ENCODE measurements at places on chromosomes 7 and 10.

GRCh38 chr7:98133621-98134303 is 27.1 kb downstream of the LMTK2 start:
- no peak for DNase-seq

- no peak for DNase-seq
Observed at GRCh38 chr7:51850126-51850525, 533.5 kb upstream of the COBL start.

GRCh38 chr7:33452805-33453502 is 323.6 kb downstream of the BBS9 start:
- no peak for DNase-seq

GRCh38 chr10:28903063-28903462 is 225.7 kb downstream of the BAMBI start:
- no peak for DNase-seq

GRCh38 chr7:150937848-150938561 is 40.1 kb downstream of the KCNH2 start:
- DNase-seq: no peak

- DNase-seq: no peak
Observed at GRCh38 chr7:131726686-131727085, 170.3 kb upstream of the PODXL start.

DNA sequence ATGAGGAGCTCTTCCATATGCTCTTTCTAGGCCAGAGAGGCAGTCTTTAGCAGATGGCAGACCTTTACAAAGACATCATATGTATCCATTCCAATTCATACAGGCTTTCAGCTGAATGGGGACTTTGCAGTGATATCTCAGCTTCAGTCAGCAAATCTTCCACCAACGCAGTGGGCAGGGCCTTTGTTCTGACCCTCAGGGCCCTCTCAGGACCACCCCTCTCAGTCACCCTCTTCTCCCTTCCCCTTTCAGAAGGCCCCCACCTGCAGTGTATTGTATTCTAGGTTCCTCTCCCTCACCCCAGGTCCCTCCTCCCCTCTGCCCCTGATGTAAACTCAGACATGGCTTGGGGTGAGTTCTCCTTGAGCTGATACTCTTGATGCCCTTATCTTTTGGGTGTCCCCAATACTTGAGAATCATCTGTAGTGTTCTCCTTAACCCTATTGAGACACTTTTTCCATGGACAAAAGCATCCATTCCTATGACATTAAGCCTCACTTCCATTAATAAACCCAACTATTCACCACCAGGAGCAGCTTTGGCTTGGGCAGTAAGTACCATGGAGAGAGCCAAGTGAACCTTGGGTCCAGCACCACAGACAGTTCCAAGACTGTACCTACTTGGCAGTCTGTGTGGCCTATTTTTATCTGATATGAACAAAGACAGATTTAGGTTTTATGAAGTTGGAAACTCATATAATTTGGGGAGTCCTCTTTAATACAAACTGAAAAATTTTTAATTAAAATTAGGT is 62.7 kb downstream of the ADCYAP1R1 start:
- no peak for DNase-seq

Measured in T follicular helper cell (primary cell).